ENCODE measurements at places on chromosomes 13 and 19. TPM values are rescaled to one million over a fixed set of nuclear protein-coding genes. Genes with fewer than 3 reads are reported as not detected.
A peak's percentile ranks its signal among the peaks of the same experiment; 100 is the strongest.

The C3 gene
- total RNA-seq = not detected

The PDX1 gene
- not detected for total RNA-seq

- no peaks in the 10 kb centered on the region for H3K36me3 ChIP-seq
- no peak overlapping the region for H3K4me3 ChIP-seq
- H3K27me3 ChIP-seq = no peaks in the 10 kb centered on the region
- DNase-seq = no peak
- H3K27ac ChIP-seq = no peak overlapping the region
- peaks cover 4% of the 10 kb centered on the region for H3K4me1 ChIP-seq
Measured at GRCh38 chr13:66553391-66553790, 676.7 kb downstream of the PCDH9 start.

- H3K27ac ChIP-seq = no peak overlapping the region
- no peaks in the 10 kb centered on the region for H3K36me3 ChIP-seq
- DNase-seq = peak; percentile 83
Measured at GRCh38 chr13:51125495-51126226, 14.6 kb upstream of the C13orf42 start.

- H3K4me1 ChIP-seq = peaks cover 25% of the 10 kb centered on the region
- peak; percentile 83 for DNase-seq
- H3K4me3 ChIP-seq = peak overlapping the region; percentile 76
- H3K27ac ChIP-seq = no peak overlapping the region
- H3K27me3 ChIP-seq = no peaks in the 10 kb centered on the region
- peaks cover 10% of the 10 kb centered on the region for H3K36me3 ChIP-seq
Measured at GRCh38 chr19:49442354-49442753, 1.0 kb upstream of the SLC17A7 start.

- H3K27ac ChIP-seq = peak overlapping the region; percentile 77
- H3K27me3 ChIP-seq = no peaks in the 10 kb centered on the region
- DNase-seq = peak; percentile 80
- H3K4me3 ChIP-seq = no peak overlapping the region
- H3K36me3 ChIP-seq = peaks cover 24% of the 10 kb centered on the region
Measured at GRCh38 chr19:38095411-38096308, 128.4 kb downstream of the DPF1 start.

DNA sequence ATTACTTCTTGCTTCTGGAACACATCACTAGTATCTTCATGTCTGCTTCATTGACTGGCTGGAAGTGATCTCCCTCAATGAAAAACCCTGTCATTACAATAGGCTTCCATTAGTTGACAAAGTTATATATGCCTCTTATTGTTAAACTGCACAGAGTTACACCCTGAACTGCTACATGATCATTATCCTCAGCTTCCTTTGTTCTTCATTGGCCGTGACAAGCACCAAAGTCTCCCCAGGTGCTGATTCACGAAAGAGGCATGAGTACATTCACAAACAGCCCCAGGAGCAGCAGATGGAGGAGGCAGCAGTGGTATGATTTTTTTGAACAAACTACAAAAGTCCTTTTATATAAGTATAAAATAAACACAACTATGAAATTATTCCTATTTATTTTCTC, 51.4 kb downstream of the VWA8 start:
- peaks cover 30% of the 10 kb centered on the region for H3K36me3 ChIP-seq
- H3K4me1 ChIP-seq = peaks cover 7% of the 10 kb centered on the region
- H3K4me3 ChIP-seq = no peak overlapping the region
- DNase-seq = no peak

DNA sequence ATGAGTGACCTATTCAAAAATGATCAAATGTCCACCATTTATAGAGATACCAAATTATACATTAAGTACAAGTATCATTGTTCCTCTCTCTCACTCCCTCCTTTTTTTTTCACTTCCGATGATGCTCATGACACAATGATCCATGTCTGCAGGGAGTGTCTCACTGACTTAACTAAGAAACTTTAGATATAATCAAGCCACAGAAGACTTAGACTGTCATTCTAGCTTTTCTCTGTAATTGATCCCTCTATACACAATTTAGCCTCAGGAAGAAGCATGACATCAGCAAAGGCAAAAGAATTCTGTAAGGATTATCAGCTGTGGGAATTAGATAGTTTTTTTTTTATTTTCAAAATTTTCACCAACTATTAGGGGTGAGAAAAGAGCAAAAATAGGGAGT, 734.9 kb upstream of the PCDH9 start:
- H3K4me1 ChIP-seq = no peaks in the 10 kb centered on the region
- DNase-seq = no peak
- no peak overlapping the region for H3K27ac ChIP-seq
- H3K27me3 ChIP-seq = no peaks in the 10 kb centered on the region
- H3K4me3 ChIP-seq = no peak overlapping the region

GRCh38 chr19:2323707-2324106, 4.7 kb downstream of the LSM7 start:
- H3K4me1 ChIP-seq = peaks cover 20% of the 10 kb centered on the region
- H3K4me3 ChIP-seq = no peak overlapping the region
- DNase-seq = no peak
- H3K27me3 ChIP-seq = no peaks in the 10 kb centered on the region

DNA sequence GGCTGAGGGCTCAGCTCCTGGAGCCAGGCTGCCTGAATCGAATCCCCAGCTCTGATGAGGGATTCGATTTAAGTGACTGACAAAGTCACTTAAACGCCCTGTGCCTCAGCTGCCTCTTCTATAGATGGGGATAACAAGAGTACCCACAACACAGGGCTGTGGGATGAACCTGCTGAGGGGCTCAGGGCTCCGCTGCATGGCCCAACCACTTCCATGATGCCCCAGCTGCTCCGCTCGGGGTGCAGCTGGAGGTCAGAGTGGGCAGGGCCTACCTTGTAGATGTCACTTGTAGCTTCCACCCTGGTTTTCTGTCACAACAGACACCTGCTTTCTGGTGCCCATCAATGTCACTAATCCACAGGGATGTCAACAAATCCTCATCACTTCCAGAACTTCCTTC, 39.2 kb downstream of the STK24 start:
- peaks cover 14% of the 10 kb centered on the region for H3K4me1 ChIP-seq
- no peak overlapping the region for H3K27ac ChIP-seq
- no peaks in the 10 kb centered on the region for H3K27me3 ChIP-seq
- DNase-seq = no peak

- no peak overlapping the region for H3K27ac ChIP-seq
- H3K27me3 ChIP-seq = no peaks in the 10 kb centered on the region
- no peaks in the 10 kb centered on the region for H3K36me3 ChIP-seq
- no peak for DNase-seq
- H3K4me1 ChIP-seq = no peaks in the 10 kb centered on the region
Measured at GRCh38 chr13:45895881-45896280, 44.3 kb upstream of the SIAH3 start.

DNA sequence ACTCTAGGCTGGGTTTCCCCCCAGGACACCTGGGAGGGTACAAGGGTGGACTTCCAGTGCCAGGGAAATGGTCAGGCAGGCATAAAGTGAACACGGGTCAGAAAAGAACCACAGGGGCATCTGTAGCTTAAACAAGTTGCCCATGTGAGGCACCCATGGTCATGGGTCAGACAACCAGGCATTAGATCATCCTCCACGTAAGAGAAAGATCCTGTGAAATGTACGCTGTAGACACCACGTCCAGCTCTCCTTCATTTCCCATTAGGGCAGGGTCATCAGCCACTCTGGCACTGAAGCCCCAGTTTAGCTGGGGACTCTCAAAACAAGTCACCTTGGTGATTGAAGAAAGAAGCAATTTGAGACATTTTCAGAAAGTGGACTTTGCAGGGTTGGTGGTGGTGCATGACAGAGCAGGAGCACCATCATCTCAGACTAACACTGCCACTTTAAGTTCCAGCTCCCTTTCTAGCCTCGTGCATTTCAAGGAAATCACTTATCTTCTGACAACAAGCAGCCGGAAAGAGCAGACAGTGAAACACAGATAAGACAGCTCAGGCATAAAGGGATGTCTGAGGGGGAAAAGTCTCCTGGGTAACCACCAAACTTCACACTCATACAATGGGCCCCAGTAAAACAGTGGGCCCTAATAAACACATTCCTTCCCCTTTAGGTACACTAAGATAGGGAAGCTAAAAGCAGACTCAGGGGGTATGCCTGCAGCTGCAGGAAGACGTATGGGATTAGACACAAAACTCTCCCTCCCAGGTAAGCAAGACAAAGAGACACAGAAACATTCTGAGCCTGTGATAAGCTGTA, 16.1 kb upstream of the SIGLEC6 start:
- no peaks in the 10 kb centered on the region for H3K36me3 ChIP-seq
- no peak for DNase-seq
- H3K27ac ChIP-seq = no peak overlapping the region
- peaks cover 10% of the 10 kb centered on the region for H3K4me1 ChIP-seq

DNA sequence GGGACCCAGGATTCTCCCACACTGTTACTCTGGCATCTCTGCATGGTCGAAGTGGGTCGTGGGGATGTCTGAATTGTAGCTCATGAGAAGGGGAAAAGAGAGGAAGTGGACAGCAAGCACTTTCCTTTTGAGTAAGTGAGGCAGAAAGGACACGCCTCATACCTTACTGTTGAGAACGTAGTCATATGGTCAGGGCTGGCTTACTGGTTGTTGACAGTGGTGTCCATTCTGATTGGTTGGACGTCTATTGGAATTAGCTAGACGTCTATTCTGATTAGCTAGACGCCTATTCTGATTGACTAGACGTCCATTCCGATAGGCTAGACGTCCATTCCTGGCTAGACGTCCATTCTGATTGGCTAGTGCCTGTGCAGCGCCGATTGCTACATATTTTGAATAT, 12.4 kb downstream of the GRIN2D start:
- H3K27me3 ChIP-seq = no peaks in the 10 kb centered on the region
- DNase-seq = no peak
- H3K4me3 ChIP-seq = no peak overlapping the region
- H3K4me1 ChIP-seq = no peaks in the 10 kb centered on the region

GRCh38 chr19:18865106-18865972, 30.6 kb downstream of the CERS1 start:
- H3K4me3 ChIP-seq = no peak overlapping the region
- H3K27ac ChIP-seq = no peak overlapping the region

DNA sequence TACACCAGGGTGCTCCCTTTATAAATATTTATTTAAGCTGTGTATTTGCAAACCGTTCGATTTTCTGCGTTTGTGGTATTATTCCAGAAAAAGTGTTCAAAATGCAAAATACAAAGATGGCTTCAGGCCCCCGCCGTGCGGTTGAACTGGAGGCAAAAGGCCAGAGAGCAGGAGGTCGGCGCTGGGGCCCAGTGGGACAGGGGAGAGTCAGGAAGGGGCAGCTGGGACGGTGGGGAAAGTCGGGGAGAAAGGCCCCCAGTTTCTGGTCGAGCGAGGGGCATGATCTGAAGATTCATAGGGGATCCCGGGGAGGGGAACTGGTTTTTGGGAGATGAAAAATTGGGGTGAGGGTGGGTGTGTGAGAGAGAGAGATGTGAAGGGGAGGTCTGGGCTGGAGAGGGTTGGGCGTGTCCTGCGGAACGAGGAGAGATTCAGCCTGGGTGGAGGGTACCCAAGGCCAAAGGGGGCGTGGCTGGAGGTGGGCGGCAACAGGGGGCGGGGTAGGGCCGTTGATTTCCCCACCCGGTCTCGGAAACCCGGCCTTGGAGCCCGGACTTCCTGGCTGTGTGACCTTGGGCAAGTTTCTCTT, 678 bp downstream of the ISOC2 start:
- peaks cover 18% of the 10 kb centered on the region for H3K4me1 ChIP-seq
- peak overlapping the region; percentile 88 for H3K27ac ChIP-seq
- H3K36me3 ChIP-seq = no peaks in the 10 kb centered on the region
- no peaks in the 10 kb centered on the region for H3K27me3 ChIP-seq

DNA sequence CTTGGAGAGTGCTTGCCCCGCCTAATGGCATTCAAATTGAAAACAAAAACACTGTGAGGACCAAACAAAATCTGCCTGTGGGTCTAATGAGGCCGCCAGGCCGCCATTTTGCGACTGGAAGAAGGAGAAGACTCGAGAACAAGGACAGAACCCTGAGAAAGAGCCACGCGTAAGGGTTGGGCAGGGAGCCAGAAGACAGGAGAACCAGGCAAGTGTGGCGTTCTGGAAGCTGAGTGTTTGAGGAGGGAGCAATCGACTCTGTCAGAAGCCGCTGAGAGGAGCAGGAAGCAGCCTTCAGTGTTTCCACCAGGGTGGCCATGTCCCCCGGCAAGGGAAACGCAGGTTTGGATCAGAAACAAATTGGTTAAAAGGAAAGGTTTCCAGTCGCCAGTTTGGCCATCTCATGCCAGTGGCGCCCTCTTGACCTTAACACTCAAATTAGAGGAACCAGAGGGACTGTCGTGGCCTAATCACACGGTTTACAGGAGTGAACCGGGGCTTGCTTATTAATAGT, 10.2 kb upstream of the PTOV1 start:
- H3K27ac ChIP-seq = no peak overlapping the region
- no peak for DNase-seq
- peaks cover 22% of the 10 kb centered on the region for H3K4me1 ChIP-seq
- no peak overlapping the region for H3K4me3 ChIP-seq

GRCh38 chr13:72808917-72809500, 27.1 kb downstream of the PIBF1 start:
- no peak overlapping the region for H3K4me3 ChIP-seq
- peaks cover 23% of the 10 kb centered on the region for H3K36me3 ChIP-seq
- no peaks in the 10 kb centered on the region for H3K27me3 ChIP-seq
- DNase-seq = peak; percentile 82
- H3K27ac ChIP-seq = no peak overlapping the region
- no peaks in the 10 kb centered on the region for H3K4me1 ChIP-seq

DNA sequence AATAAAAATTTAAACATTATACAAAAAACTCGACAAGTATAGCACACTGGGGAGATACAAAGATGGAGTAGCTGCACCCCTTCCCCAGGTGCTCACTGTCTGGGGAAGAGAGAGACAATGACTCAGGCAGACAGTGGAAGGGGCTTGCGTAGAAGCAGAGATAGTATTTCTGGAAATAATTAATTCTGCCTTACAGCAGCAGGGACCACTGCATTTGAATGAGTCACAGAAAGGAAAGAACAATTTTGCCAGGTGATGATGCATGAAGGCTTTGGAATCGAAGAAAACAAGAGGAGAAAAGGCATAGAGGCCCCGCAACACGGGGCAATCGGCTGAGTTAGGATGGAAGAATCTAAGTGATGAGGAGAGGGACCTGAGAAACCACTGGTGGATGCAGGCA, 447.4 kb downstream of the EFNB2 start:
- no peaks in the 10 kb centered on the region for H3K36me3 ChIP-seq
- H3K27me3 ChIP-seq = no peaks in the 10 kb centered on the region
- H3K4me3 ChIP-seq = no peak overlapping the region
- no peaks in the 10 kb centered on the region for H3K4me1 ChIP-seq

DNA sequence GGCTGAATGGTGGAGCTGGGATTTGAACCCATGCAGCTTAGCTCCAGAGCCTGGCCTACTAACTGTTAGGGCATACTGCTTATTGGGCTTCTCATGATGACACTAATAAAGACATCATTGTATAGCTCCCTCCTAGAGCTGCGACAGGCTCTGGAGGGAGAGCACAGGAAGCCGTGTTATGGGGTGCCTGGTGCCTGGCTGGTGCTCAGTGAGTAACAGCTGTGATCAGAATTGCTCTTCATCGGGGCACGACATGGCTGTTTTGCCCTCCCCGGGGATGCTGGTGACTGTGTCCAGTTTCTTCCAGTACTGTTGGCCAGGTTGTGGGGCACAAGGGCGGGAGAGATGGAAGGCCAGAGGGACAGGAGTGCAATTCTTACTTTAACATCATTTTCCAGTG, 5.1 kb downstream of the LYPD5 start:
- H3K4me1 ChIP-seq = no peaks in the 10 kb centered on the region
- H3K36me3 ChIP-seq = no peaks in the 10 kb centered on the region
- H3K27ac ChIP-seq = no peak overlapping the region
- no peaks in the 10 kb centered on the region for H3K27me3 ChIP-seq
